ENCODE measurements at places on chromosomes 13 and 19.

DNA sequence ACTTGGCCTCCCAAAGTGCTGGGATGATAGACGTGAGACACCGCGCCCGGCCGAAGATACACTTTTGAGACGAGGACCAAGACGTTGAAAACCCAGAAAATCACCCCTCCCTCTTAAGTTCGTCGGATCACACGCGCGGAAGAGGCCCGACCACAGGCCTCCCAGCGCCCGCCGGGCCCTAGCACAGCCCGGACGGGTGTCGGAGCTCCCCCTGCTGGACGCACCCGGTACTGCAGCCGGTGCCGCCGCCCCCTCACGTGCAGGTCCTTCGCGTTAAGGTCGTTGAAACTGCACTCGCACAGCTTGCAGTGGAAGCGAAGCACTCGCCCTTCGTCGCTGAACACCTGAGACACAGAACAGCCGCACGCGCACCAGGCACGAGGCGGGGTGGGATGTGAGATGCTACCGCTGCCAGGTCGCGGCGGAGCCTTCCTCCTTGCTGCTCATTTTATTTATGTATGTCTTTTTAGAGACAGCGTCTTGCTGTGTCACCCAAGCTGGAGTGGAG lies 35.7 kb upstream of the MATK start:
- no peak for DNase-seq

DNA sequence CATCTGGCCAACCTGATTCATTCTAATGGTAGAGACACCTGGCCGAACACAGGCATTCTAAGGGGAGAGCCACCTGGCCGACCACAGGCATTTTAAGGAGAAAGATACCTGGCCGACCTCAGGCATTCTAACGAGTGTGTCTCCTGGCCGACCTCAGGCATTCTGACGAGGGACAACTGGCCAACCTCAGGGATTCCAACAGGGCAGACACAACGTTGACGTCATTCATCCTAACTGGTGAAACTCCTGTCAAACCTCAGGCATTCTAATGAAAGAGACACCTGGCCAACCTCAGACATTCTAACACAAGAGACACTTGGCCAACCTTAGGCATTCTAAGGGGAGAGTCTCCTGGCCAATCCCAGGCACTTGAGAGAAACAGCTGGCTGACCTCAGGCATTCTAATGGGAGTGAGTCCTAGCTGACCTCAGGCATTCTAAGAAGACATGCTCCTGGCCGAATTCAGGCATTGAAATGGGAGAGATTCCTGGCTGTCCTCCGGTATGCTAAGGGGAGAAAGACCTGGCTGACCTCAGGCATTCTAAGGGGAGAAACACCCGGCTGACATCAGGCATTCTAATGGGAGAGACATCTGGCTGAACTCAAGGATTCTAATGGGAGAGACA lies 1352.5 kb downstream of the UQCRFS1 start:
- no peak for DNase-seq

GRCh38 chr19:2495130-2495641 lies 19.3 kb downstream of the GADD45B start:
- DNase-seq: peak; percentile 74

GRCh38 chr19:50357178-50358100 lies 8.0 kb downstream of the NAPSA start:
- DNase-seq: no peak

GRCh38 chr13:110812869-110813645 lies 99.6 kb downstream of the ING1 start:
- DNase-seq: no peak

DNA sequence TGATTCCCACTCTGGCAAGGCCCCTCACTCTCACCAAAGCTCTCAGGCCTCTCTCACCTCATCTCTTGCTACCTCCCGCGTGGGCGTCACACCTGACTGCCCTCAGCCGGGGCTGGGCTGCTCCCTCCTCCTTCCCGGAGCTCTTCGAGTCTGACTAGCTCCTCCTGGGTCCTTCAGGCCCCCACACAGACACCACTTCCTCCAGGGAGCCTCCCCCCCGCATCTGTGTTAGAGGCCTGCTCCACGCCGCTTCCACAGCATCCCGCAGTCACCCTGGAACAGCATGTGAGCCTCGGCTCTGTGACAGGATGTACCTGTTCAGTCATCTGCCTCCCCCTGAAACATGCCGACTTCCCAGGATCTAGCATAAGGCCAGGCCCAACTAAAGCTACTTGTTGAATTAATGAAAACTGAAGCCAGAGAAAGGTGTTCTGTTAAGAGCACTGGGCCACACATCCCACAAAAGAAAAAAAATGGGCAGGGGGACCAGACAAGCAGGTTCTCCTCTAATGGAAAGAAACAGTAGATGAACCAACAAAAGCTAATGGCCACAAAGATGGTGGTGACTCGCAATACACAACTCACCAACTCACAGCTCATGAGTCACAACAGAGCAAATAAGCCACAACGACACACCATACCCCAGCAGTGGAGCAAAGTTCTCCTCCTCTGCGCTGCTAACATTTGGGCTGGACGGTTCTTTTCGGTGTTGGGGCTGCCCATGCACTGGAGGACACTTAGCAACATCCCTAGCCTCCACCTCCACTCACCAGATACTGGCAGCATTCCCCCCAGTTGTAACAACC lies 3.0 kb downstream of the PPP6R1 start:
- no peak for DNase-seq

DNA sequence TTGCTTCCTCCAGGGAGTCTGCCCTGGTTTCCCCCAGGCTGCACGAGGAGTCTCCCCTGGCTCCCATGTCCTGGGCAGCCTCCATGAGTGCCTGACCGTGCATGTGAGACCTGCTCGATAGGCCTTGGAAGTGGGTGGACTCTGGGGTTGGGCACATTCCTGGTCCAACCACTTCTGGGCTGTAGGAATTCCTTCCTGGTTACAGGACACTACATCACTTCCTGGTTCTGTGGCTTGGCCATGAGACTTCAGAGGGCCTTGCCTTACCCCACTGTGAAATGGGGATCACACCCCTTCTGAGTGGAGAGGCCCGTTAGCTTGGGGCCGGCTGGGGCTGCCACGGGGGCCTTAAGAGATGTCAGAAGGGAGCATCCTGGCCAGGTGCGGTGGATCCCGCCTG lies 4.0 kb upstream of the ZNF628 start:
- no peak for DNase-seq

GRCh38 chr19:21691661-21692060 lies 75.7 kb downstream of the ZNF100 start:
- no peak for DNase-seq

DNA sequence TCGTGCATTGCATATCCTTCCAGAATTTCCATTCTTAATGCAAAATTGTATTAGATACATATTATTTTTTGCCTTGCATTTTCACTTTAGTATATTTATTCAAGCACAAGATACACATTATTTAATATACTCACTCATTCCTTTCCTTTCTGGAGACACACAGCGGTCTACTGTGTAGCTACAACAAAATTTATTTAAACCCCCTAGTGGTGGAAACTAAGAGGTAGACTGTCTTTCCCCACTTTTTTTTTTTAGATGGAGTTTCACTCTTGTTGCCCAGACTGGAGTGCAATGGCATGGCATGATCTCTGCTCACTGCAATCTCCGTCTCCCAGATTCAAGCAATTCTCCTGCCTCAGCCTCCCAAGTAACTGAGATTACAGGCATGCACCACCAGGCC lies 2040.3 kb upstream of the PCDH20 start:
- no peak for DNase-seq

DNA sequence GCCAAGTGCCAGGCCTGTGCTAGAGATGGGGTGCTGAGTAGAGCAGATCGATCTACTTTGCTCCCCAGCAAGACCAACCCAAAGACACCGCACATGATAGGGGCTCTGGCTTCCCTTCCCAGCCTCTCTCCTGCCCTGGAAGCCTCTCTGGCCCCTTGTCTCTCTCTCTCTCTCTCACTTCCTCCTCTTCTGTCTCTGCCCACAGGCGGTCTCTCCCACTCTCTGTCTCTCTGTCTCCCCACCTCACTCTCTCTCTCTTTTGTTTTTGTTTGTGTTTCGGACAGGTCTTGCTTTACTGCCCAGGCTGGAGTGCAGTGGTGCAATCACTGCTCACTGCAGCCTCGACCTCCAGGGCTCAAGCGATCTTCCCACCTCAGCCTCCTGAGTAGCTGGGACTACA lies 1.3 kb downstream of the SELENOV start:
- DNase-seq: no peak

GRCh38 chr13:110716247-110716515 lies 2.7 kb downstream of the ING1 start:
- DNase-seq: no peak

- no peak for DNase-seq
Observed at GRCh38 chr19:33098055-33098534, 17.1 kb downstream of the GPATCH1 start.

DNA sequence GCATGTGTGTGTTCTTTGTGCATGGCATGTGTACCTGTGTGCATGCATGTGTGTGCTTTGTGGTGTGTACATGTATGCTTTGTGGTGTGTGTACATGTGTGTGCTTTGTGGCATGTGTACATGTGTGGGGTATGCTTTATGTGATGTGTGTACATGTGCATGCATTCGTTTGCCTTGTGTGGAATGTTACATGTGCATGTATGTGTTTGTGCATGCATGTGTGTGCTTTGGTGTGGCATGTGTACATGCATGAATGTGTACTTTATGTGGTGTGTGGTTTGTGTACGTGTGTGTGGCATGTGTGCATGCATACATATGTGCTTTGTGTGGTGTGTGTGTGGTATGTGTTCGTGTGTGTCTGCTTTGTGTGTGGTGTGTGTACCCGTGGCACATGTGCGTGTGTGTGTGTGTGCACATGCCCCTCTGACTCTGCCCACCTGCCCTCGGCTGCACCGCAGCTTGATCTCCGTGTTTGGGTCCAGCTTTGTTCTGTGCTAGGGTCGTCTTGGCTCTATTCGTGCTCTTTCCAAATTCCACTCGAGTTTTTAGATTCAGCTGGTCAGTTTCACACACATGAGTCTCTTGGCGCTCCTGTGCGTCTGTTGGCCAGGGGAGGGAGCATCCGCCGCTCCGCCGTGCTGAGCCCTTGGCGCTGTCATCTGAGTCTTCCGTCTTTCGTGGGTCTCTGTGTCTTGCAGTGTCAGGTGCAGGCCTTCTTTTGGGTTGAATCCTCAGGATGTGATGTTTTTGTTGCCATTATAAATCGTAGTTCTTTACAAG lies 46.5 kb upstream of the TFDP1 start:
- DNase-seq: peak; percentile 18

GRCh38 chr19:3459089-3459881 lies 21.0 kb downstream of the SMIM24 start:
- no peak for DNase-seq

DNA sequence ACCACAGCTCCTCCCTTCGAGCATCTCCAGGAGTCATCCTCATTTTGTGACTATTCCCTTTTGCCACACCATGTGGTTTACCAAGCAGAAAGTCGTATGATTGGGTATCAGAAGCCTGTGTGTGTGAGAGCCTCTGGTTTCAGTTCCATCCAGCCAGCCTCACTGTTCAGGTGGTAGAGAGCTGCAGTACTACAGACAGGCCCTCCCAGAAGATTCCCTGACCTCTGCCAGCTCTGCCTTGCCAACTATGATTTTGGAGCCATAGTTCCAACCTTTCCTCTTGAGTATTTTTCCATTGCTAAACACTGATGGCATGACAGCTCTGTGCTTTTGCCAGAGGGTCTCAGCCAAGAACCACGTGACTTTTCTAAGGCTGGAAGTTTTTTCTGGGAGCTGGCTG lies 82.5 kb downstream of the DHRS12 start:
- no peak for DNase-seq

- no peak for DNase-seq
Observed at GRCh38 chr19:391726-392374, 17.1 kb downstream of the C2CD4C start.

DNA sequence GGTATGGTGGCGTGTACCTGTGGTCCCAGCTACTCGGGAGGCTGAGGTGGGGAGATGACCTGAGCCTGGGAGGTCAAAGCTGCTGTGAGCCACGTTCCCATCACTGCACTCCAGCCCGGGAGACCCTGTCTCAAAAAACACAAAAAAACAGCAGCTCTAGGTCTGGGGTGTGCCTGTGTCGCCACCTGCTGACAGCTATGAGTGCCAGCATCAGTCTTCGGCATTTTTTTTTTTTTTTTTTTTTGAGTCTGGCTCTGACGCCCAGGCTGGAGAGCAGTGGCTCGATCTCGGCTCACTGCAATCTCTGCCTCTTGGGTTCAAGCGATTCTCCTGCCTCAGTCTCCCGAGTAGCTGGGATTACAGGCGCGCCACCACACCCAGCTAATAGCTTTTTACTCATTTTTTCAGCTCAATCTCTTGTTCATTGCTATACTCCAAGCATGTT lies 10.1 kb downstream of the AP2S1 start:
- DNase-seq: no peak

DNA sequence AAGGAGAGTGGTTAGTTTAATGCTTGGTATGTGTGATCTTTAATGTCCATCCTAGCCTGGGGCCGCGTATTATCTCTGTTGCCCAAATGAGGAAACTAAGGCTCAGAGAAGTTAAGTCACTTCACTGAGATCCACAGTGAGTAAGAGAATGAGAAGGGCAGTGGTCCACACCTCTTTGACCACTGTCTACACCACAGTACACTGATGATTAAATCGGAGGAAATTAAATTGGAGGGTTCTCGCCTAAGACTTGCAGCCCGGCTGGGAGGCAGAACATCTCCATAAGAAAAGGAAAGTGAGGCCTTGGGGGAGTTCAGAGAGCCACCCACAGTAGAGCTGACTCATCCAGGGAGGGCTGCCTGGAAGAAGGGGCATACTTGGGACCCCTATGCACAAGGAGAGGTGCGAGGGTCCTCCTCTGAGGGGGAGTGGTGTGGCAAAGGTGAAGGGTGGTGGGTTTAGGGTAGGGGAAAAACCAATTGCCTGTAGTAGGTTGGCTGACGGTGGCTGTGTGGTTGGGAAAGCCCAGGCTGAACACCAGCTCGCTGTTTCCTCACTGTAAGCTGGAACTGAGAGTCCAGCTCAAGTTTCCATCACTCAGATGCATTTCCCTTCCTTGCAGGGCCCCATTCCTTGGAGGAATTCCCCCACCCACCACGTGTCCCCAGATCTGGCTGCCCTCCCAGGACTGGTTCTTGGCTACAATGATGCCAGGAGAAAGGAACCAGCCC lies 15.0 kb upstream of the DHRS12 start:
- no peak for DNase-seq

- no peak for DNase-seq
Observed at GRCh38 chr13:45278096-45278645, 62.8 kb downstream of the TPT1 start.

DNA sequence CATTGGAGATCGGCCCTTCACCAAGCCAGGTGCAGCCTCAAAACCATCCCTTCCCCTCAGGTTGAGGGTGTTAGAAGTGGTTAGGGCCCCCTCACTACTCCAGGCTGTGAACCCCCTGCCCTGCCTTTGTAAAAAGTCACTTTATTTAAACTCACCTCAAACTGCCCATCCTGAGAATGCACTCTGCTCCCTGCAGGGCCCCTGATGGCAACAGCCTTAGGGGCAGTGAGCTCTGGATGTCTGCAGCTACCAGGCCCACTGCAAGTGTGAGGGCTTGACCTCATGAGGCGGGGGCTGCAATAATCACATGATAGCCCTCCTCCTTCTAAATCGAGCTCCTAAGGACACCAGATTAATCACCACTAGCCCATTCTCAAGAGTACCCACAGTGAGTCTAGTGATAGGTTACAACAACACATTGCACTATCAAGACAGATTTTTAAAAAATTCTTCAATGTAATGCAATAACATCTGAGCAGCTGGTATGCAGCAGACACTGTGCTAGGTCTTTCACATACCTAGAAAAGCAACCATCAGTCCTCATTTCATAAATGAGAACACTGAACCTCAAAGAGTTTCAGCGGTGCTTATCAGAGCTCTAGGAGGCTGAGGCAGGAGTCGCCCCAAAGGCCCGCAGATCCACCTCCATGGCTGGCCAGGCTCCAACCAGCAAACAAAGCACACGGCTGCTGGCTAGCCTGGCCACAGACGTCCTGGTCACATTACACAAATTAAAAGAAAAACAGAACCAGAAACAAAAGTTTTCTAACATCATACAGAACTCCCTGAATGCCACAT lies 26.0 kb downstream of the SLC7A1 start:
- no peak for DNase-seq

All from RWPE2 (cell line).